ENCODE measurements at places on chromosomes 3 and 15.
A peak's percentile ranks its signal among the peaks of the same experiment; 100 is the strongest.

- DNase-seq = no peak
These were observed 1121.2 kb downstream of the NSUN3 start for GRCh38 chr3:95184038-95184437.

DNA sequence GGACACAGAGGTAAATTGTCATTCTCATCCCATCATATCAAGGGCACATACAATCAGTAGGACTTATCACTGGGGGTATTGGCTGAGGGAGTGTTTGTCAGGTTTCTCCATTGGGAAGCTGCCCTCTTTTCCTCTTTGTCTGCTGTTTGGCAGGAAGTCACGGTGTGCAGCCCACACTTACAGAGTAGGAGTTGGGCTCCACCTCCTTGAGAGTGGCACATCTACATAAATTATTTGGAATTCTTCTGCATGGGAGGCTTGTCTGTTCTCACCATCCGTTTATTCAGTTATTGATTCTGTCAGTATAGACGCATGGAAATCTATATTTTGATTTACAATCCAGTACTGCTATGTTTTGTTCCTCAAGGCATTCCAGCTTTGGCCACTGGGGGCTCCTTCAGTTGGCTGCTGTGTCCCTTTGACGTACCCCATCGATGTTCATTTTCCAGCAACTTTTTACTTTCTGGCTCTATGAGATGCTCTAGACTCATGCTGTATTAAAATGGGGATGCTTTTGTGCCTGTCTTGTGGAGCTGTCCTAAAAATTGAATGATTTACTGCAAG lies 200.3 kb downstream of the SLCO3A1 start:
- DNase-seq = no peak

DNA sequence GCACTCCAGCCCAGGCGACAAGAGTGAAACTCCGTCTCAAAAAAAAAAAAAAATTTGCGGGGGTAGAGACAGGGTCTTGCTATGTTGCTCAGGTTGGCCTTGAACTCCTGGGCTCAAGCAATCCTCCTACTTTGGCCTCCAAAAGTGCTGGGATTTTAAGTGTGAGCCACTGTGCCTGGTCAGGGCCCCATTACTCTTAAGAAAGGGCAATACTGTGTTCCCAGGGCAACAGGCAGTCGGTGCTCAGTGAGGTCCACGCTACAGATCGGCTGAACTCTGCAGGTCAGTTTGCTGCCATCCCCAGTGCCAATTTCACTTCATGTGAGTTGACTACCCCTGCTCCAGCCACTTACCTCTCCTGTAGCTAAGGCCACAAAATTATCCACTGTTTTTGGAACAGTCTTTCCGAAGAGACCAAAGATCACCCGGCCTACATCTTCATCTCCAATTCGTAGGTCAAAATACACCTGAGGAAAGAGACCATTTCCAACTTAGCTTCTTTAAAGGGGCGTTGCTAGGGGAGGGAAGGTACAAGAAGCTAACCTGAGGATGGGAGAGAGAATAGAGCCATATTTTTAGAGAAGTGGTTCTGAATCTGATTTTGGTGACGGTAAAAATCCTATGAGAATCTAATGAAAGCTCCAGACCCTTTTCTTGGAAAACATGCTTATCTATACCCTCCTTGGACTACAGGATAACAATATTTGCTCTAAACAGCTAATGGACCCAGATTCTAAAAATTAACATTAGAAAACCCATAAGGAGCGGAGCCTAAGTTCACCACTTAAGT lies 939 bp downstream of the PPIB start:
- no peak for DNase-seq

DNA sequence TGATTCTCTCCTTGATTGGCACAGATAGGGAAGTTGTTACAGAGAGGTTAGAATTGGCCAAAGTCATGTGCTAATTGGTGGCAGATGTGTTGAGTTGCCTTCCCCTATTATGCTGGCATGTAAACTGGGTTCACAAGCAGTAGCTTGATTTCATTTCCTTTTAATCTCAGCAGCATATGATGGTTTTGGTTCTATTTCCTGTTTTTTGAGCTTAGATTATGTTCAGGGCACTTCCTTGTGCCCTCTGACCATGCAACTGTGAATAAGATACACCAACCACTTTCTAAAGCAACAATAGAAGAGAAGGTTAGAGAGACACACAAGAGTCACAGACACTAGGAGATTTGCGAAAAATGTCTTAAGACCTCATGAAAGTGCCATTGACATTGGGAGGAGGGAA lies 16.5 kb downstream of the HPS3 start:
- DNase-seq = no peak

DNA sequence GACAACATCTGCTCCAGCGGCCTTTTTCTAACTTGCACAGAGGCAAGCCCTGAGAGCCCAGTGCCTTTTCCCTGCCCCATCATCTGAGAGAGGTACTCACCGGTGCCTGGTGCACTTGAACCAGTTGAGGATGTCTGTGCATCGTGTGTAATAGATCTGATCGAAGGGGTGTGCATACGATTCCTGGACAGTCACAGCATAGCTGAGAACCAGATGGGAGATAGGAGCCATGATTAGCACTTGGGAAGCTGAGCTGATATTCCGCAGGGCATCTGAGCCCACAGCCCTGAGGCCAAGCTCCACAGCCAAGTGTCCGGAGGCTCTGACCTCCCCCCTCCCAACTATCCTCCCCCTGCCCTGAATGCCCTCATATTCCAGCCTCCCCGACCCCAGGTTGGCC lies 129.8 kb downstream of the MEGF11 start:
- DNase-seq = no peak

- peak; percentile 8 for DNase-seq
These were observed 142.9 kb downstream of the ADAM10 start for GRCh38 chr15:58606577-58607080.

DNA sequence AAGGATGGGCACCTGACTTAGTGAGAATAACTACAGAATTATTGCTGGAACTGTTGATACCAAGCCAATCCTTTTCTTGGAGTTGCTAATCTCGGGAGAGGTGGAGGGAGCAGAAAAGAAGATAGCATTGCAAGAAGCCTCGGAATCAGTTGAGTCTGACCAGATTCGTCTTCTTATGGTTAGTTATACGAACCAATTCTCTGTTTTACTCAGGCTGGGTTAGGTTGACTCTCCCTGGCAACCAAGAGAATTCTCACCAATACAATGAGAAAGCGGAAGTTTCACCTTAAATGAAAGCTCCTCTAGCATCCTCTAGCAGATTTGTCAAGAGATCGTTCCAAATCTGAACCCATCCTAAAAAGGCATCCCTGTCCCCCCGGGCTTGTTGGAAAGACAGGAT lies 43.5 kb upstream of the UBE2E1 start:
- no peak for DNase-seq

- DNase-seq = no peak
These were observed 267.0 kb downstream of the PTPRG start for GRCh38 chr3:61828184-61828874.

DNA sequence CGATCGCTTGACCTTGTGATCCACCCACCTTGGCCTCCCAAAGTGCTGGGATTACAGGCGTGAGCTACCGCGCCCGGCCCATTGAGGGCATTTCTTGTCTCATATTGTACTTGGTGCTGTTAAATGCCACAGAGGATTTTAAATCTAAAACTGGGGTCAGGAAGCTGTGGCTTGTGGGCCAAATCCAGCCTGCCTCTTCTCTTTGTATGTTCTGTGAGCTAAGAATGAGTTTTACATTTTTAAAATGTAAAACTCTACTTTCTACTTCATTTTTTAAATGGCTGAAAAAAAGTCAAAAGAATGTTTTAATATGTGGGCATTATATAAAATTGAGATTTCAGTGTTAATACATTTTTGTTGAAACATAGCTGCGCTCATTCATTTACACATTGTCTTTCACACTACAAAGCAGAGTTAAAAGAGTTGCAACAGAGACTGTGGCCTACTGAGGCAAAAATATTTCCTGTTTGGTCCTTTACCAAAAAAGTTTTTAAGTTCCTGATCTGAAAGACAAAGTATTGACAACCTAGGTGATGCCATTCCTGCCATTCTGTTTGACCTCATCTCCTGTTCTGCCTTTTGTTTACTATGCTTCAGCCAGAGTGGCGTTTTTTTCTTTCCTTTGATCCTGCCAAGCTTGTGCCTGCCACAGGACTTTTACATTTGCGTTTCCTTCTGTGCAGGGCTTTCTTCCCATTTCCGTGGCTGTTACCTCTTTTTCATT lies 50.4 kb downstream of the PDCD6IP start:
- DNase-seq = no peak

DNA sequence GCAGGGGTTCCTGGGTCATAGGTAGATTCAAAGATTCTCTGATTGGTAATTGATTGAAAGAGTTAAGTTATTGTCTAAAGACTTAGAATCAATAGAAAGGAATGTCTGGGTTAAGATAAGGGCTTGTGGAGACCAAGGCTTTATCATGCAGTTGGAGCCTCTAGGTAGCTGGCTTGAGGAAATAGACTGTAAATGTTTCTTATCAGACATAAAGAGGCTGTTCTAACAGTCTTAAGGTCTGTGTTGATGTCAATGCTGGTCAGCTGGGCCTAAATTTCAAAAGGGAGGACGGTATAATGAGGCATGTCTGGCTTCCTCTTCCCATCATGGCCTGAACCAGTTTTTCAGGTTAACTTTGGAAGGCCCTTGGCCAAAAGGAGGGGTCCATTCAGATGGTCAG lies 48.9 kb downstream of the GASK1A start:
- DNase-seq = no peak

- no peak for DNase-seq
These were observed 59.4 kb upstream of the TMC3 start for GRCh38 chr15:81433462-81433861.

DNA sequence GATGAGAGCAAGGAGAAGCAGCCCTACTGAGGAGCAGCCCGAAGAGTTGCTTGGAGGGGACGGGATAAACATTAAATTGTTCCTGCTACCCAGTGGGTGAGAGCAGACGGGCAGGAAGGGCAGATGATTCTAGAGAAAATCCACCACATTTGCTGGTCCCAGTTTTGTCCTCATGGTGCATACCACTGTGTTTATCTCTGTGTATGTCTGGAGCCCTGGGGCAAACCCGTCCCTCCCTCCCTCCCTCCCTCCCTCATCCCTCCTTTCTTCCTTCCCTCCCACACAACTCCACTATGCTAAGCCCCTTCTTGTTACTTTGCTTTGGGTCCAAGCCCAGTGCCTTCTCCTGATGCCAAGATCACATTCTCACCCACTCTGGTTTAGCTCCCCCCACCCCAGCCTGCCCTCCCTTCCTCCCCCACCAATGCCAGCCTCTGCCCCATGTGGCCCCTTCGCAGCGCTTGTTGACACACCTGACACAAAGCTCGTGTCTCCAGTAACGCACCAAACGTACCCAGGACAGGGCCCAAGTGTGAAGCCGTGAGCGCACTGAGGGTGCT lies 194.8 kb downstream of the ATP10A start:
- no peak for DNase-seq

DNA sequence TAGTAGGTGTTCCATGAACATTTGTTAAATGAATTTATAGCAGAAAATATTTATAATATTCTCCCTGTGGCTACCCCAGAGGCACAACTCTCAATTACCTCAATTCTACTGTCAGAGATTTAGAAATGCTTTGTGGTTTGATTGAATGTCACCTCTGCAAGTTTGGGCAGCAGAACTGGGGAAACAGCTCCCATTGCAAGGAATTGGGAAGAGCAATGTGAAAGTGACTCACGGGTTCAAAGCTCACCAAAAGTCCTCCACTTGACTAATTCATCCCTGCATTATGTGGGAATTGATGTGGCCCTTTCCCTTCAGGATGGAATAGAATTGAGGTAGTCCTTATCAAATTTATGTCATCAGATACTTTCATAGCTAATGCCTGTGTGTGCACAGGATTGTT lies 562.7 kb downstream of the MFSD1 start:
- DNase-seq = peak; percentile 24

GRCh38 chr3:82133070-82133606 lies 371.7 kb upstream of the GBE1 start:
- DNase-seq = peak; percentile 41

DNA sequence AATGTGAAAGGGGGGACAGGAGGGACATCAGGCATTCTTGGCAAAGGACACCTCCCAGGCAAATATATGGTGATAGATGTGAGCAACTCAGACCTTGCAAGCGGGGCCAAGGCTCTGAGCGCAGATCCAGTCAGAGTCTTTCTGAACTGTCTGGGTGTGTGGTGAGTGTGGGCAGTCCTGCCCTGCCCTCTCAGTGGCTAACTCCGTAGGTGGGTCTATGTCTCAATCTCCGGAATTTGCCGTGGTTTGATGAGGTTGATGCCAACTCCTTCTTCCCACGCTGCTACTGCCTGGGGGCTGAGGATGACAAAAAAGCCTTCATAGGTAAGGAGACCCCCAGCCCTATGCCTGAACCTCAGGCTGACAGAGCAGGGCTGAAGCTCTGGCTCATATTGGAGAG lies 7.4 kb downstream of the TTLL3 start:
- DNase-seq = no peak

DNA sequence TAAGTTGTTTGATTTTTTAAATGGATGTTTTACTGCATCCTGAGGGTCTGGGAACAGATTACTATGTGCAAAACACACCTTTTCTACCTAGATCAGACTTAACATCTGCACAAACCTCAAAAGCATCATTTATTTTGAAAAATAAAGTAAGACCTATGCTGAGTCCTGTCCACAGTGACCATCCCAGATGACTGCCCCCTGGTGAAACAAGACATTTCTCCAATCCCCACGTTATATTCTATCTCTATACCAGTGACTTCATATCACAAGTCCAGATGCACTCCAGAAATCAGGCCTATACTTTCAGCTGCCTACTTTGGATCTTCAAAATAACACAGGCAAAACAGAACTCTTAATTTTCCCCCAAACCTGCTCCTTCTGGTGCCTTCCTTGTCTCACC lies 143.2 kb downstream of the P2RY1 start:
- no peak for DNase-seq

- no peak for DNase-seq
These were observed 59.8 kb downstream of the RASA2 start for GRCh38 chr3:141546586-141546985.

DNA sequence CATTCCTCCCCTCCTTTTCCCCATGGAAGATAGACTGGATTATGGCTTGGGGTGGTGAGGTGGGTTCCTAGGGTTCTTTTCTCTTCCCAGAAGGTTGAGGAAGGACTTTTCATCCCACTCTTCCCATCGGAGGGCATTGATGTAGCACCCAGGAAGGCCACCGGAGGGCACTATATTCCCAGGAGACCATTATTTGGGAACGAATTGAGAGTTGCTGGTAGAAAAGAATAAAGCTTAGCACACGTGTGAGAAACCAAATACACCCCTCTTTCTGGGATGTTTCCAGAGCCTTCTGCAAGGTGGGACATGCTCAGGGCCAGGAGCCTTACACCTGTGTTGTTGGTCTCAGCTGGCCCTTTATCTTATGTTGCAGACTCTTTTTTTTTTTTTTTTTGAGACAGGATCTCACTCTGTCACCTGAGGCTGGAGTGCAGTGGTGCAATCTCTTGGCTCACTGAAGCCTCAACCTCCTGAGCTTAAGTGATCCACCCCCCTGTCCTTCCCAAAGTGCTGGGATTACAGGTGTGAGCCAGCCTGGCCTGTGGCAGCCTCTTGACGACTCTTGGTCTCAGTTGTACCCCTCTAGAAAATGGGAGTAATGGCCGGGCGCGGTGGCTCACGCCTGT lies 6.3 kb upstream of the CDC25A start:
- DNase-seq = peak; percentile 57

GRCh38 chr3:71425491-71426071 lies 157.9 kb downstream of the FOXP1 start:
- DNase-seq = peak; percentile 87

All from M059J (cell line).